Activated CD4-positive, alpha-beta T cell treated with anti-CD3 and anti-CD28 coated beads, Interleukin-2, amount 50 U/mL, for 16 hours (primary cell): ENCODE measurements at places on chromosomes 6 and 20.

DNA sequence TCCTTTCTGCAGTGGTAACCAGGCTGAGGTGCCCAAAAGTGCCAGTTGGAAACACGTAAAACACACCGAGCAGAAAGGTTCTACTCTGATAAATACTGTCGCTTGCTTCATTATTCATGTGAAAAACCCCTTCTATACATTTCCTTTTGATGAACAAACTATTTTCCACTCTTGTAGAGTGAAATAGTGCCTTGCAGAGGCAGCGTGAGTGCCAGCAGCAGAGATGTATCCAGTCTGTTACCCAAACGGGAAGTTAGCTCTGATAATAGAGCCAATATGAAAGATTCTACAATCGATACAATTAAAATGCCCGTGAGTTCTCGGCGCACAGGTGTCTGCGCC lies 1.5 kb downstream of the ZBTB46 start:
- DNase-seq: no peak

DNA sequence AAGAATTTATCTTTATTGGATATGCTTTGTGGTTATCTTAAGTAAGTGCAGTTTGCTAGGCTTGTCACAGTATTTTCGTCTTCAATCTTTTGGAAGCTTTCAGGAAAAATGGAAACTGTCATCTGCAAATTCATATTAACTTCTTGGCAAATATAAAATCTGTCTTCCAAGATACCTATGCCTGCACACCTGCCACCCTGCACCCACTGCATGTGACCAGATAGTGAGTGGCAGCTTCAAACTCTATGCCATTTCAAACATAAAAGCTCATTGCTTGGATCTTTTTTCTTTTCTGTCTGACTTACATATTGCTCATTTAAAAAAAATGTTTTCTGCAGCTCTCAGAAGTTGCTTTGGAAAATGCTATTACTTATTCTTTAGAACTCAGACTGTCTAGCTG lies 14.1 kb downstream of the OPRM1 start:
- DNase-seq: no peak

DNA sequence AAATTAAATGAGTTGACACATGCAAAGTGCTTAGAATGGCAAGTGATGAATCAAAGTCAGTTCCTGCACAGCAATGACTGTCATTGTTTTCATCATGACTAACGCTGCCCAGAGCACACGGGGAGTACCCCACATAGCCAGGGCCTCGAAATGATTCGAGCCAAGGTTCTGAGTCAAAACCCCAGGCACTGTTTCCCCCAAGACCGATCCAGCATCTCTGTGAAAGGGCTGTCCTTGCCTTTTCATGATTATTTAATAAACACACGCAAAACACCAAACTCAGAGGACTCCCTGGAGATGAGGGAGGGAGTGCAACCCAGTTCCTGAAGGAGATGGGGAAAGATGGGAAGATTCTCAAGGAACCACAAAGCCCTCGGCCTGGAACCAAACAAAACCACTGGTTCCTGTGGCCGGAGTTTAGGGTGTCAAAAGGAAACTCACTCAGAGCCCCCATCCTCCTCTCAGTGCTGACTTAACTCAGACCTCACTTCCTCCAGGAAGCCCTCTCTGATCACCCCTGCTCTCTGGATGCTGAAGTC lies 3.8 kb downstream of the PREX1 start:
- peak; percentile 92 for DNase-seq

DNA sequence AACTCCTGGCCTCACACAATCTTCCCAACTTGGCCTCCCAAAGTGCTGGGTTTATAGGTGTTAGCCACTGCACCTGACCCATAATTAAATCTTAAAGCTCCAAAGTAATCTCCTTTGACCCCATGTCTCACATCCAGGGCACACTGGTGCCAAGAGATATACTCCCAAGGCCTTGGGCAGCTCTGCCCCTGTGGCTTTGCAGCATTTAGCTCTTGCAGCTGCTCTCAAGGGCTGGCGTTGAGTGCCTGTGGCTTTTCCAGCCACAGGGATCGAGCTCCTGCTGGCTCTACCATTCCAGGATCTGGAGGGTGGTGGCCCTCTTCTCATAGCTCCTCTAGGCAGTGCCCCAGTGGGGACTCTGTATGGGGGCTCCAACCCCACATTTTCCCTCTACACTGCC lies 49.3 kb upstream of the CD2AP start:
- DNase-seq: no peak

DNA sequence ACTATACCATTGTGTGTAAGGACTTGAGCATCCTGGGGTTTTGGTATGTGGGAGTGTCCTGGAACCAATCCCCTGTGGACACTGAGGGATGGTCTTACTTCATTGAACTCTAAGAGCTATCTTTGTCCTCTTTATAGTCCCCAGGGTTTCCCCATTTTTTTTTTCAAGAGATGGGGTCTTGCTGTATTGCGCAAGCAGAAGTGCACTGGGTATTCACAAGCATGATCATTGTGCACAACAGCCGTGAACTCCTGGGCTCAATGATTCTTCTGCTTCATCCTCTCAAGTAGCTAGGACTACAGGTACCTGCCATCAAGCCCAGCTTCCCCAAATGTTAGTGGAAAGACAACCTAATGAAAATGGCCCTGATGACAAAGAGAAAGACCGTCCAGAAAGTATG lies 2.2 kb upstream of the ASCC3 start:
- DNase-seq: no peak

DNA sequence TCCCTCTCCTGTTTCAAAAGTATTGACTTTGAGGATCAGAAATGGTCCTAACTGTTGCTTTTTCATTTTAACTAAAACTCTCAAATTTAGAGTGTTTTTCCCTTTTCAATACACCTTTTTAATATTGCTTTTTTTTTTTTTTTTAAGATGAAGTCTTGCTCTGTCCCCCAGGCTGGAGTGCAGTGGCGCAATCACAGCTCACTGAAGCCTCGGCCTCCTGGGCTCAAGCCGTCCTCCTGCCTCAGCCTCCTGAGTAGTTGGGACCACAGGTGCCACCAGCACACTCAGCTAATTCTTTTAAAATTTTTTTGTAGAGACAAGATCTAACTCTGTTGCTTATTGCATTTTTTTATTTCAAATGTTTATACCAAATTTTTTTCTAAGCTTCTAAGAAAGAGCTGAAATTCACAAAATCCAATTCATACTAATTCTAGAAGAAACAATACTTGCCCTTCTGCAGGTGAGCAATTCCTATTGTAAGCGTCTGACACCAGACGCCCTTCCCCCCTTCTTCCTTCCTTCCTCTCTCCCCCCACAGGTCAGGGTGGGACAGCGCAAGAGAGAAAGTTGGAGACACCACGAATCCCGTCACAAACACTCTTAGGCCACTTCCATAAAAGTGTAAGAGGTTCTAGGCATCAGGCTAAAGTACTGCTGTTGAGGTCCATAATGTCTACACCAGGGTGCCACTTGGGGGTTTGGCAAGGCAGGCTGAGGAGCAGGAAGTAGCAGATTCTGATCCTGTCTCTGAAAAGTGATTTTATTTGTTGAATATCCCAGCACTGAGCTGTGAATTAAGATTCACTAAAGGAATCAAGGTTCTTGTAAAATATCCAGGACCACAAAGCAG lies 12.8 kb downstream of the DLL1 start:
- no peak for DNase-seq

- peak; percentile 46 for DNase-seq
Measured at GRCh38 chr20:44651684-44652423, at the start of gene ADA. Gene ADA, minus strand, starts transcription at chr20:44651699. Its CDS starts 92 bp downstream, at chr20:44651607.

DNA sequence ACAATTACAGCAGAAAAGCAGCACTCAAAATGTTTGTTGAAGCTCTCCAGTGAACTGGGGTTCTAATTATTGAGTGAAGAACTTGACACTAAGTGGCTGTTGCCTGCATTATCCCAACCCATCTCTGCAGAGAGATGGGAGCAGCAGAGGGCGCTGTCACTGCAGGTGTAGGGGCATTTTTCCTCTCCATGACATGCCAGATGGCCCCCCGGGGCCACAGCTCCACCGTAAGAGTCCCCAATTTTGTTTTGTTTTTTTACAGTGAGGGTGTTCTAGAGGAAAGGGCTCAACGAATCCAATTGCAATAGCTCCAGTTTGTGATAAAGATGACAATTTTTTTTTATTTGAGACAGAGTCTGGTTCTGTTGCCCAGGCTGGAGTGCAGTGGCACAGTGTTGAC lies 1.9 kb upstream of the FUCA2 start:
- DNase-seq: no peak

DNA sequence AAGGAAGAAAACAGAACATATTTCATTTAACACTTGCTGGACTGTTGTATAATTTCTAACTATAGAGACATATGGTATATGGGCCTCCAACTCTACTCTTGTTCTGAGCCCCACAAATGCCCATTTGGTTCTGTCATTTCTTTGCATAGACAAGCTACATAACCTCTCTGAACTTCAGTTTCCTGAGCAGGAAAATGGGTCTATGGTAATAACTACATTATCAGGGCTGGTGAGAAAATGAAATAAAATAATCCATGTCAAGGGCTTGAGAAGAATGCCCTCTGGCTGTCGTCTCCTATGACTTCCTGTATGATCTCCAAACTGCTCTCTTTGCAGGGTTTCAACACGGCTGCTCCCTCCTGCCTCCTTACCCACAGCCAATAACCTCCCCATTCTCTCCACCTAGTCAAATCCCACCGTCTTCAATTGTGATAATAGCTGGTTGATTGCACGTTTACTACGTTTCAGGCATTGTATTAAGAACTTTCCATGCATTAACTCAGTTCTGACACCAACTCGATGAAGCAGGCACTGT lies 12.0 kb downstream of the ZCCHC3 start:
- DNase-seq: no peak

DNA sequence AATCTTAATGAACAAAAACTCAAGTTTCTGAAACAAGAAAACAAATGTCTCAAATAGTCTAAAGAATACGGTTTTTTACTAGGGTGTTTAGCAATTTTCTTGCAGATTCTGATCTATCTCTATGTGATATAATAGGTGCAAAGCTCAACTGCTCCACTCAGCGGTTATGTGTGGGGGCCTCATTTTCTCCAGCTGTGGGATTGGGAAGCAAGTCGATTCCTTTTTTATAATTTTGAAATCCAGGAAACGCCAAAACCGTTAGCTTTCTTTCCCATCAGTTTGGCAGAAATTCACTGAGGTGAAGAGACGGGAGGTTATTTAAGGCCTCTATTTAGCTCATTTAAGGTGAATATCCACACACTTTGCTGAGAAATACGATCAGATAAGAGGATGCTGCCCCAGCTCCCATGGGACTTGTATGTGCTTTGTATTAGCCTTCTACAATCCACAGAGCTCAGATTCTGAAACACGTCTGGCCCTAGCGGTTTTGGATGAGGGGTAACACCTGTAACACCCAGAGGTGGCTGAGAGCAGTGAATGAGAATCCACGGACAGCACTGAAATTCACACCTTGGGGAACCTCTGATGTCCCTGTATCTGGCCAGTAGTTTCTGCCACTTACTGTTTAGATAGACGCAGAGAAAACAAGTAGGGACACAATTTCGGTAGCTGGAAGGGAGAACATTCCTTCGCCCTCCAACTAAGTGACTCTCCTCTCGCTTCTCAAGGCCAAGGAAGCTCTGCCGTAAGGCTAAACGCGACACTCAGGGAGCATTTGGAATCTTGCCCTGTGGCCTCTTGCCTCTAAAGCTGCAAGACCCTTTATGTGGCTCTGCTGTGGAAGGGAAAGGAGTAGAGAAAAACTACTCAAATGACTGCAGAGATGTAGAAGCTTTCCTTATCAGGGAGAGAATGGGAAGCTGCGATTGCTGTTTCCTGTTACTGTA lies 6.5 kb upstream of the BCAS4 start:
- DNase-seq: no peak
